ENCODE measurements at places on chromosomes 11 and 22. TPM values are rescaled to one million over a fixed set of nuclear protein-coding genes. Genes with fewer than 3 reads are reported as not detected.
A peak's percentile ranks its signal among the peaks of the same experiment; 100 is the strongest.

The CHRM1 gene
- not detected for total RNA-seq

The CCDC157 gene
- total RNA-seq = 4.3 TPM

The PTPN5 gene
- not detected for total RNA-seq

- H3K4me1 ChIP-seq = peaks cover 54% of the 10 kb centered on the region
- no peaks in the 10 kb centered on the region for H3K36me3 ChIP-seq
- H3K27me3 ChIP-seq = peaks cover 15% of the 10 kb centered on the region
- no peak overlapping the region for H3K27ac ChIP-seq
- no peak overlapping the region for H3K4me3 ChIP-seq
- DNase-seq = no peak
Observed at GRCh38 chr22:17998913-17999312, 25.4 kb downstream of the MICAL3 start.

DNA sequence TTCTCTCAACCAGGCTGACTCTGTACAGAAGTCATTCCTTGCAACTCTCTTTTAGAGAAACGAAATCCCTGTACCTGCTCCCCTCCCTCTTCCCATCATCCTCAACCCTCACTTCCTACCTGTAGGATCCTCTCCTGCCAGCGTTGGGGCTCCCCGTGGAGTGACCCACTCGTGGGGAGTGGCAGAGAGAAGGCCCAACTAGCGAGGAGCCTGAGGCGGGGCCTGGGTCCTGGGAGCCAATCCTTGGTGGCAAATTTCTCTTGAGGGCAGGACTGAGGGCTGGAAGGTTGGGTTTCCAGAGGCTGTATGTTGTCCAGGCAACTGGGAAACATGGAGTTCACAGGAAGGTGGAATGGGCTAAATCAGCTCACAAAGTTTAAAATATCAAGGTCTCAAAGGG is 10.4 kb downstream of the NHERF4 start:
- no peaks in the 10 kb centered on the region for H3K27me3 ChIP-seq
- DNase-seq = no peak
- H3K36me3 ChIP-seq = no peaks in the 10 kb centered on the region

DNA sequence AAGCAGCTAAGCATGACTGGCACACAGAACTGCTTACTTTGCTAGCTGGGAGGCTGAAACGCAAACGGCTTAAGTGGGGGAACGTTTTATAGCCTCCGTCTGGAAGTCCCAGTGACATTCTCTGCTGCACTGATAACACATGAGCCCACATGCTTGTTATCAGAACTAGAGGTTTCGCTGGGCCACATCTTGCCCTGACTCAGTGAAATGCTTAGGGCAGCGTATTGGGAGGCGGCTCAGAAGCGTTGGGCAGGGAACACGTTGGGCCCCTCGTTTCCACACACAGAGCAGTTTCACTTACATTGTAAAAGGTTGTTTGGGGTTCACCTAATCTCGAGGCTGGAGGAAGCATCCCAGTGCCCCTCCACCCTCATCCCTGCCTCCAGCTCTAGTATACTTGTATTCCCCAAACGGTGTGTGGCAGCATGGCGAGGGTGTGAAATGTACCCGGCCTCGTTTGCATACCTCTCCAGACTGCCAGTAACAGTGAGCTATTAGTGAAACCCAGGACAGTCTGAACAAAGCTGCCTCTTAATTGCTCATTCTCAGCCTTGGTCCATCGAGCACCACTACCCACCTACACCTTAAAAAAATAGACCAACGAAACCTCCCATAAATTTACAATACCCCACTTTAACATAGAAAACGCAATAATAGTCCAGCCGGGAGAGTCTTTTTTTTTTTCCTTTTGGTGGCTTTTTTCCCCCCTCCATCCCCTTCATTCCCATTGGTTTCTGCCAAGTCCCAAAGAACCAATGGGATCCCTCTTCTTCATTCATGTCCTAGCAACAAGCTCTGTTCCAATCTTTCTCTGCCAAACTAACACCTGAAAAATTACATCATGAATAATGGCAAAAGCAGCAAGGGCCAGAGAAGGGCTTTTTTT is 218.8 kb upstream of the SORL1-AS1 start:
- peaks cover 2% of the 10 kb centered on the region for H3K27me3 ChIP-seq
- H3K36me3 ChIP-seq = no peaks in the 10 kb centered on the region
- H3K4me1 ChIP-seq = no peaks in the 10 kb centered on the region
- DNase-seq = no peak

- no peak for DNase-seq
- peaks cover 17% of the 10 kb centered on the region for H3K4me1 ChIP-seq
- no peaks in the 10 kb centered on the region for H3K27me3 ChIP-seq
- H3K4me3 ChIP-seq = no peak overlapping the region
- H3K36me3 ChIP-seq = peaks cover 32% of the 10 kb centered on the region
- no peak overlapping the region for H3K27ac ChIP-seq
Observed at GRCh38 chr22:28734393-28734792, 7.2 kb downstream of the CHEK2 start.

DNA sequence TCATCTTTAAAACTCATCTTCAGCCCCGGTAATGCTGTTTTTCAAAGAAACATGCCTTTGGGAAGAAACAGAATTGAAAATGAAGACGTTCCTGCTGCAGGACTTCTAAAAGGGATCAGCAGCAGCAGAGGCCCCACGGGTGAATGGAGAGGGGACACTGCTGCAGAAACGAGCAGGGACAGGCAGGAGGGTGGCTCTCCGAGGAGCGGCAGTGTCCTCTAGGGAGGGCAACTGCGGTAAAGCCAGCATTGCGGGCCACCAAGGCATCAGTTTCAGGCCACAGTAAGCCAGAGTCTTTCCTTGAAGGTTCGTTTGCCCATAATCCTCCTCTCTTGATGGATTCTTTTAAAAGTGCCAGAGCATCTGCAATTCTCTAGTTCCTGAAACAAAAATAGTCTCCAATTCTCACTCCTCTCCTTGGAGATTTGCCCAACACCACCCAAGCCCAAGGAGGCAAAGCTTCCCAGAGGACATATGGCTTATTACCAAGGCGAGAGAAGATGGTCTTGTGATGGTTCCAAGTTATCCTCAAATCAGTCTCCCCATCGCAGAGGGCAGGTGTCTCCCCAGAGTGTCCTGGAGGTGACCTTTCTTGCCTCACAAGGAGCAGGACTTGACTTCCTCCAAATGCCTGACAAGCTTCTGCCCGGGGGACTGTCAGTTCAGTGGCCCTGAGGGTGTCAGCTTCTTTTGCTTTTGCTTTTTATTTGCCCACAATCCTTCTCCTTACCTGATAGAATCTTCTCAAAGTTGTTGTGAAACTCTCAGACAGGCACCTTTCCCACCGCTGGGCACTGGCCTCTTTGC is 341.1 kb upstream of the B3GAT1 start:
- H3K4me3 ChIP-seq = no peak overlapping the region
- no peak for DNase-seq
- no peak overlapping the region for H3K27ac ChIP-seq
- H3K27me3 ChIP-seq = peaks cover 6% of the 10 kb centered on the region
- no peaks in the 10 kb centered on the region for H3K4me1 ChIP-seq

DNA sequence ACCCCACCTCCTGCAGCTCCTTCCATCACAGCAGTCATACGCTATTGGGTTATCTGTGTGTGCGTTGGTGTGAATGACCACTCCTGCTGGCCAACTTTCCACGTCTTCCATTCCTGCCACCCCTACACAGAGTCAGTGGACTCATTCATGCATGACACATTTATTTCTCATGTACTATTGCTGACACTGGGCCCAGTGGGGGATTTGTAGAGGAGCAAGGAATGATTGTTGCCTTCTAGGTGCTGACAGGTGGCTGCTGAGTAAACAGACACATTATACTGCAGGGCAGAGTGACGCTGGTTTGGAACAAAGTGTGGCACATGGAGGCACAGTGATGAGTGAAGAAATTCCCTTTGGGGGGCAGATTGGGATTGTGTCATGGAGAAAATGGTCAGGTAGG is 113.9 kb downstream of the CCDC81 start:
- no peak overlapping the region for H3K4me3 ChIP-seq
- no peak overlapping the region for H3K27ac ChIP-seq
- no peaks in the 10 kb centered on the region for H3K36me3 ChIP-seq
- H3K4me1 ChIP-seq = no peaks in the 10 kb centered on the region

- H3K4me1 ChIP-seq = peaks cover 17% of the 10 kb centered on the region
- H3K36me3 ChIP-seq = peaks cover 69% of the 10 kb centered on the region
- H3K4me3 ChIP-seq = no peak overlapping the region
- no peaks in the 10 kb centered on the region for H3K27me3 ChIP-seq
Observed at GRCh38 chr22:36303874-36304273, 50.9 kb downstream of the APOL1 start.

DNA sequence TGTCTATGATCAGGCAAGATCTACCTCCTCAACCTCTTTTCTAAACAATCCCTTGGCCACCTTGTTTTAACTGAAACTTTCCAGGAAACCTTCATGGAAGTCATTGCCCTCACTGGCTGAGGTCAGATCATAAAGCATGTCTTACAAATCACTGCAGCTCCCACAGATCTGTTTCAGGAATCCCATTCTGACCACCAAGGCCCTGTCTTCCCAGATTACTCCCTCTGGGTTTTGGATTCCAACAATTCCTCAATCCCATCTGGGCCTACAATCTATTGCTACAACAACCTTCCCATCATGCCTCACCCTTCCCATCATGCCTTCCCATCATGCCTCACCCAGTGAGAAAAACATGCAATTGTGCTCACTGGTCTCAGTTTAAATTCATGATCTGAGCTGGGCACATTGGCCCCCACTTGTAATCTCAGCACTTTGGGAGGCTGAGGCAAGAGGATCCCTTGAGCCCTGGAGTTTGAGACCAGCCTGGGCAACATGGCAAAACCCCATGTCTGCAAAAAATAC is 15.9 kb downstream of the ADAMTS15 start:
- no peak overlapping the region for H3K27ac ChIP-seq
- DNase-seq = no peak
- no peaks in the 10 kb centered on the region for H3K36me3 ChIP-seq
- H3K4me1 ChIP-seq = no peaks in the 10 kb centered on the region

DNA sequence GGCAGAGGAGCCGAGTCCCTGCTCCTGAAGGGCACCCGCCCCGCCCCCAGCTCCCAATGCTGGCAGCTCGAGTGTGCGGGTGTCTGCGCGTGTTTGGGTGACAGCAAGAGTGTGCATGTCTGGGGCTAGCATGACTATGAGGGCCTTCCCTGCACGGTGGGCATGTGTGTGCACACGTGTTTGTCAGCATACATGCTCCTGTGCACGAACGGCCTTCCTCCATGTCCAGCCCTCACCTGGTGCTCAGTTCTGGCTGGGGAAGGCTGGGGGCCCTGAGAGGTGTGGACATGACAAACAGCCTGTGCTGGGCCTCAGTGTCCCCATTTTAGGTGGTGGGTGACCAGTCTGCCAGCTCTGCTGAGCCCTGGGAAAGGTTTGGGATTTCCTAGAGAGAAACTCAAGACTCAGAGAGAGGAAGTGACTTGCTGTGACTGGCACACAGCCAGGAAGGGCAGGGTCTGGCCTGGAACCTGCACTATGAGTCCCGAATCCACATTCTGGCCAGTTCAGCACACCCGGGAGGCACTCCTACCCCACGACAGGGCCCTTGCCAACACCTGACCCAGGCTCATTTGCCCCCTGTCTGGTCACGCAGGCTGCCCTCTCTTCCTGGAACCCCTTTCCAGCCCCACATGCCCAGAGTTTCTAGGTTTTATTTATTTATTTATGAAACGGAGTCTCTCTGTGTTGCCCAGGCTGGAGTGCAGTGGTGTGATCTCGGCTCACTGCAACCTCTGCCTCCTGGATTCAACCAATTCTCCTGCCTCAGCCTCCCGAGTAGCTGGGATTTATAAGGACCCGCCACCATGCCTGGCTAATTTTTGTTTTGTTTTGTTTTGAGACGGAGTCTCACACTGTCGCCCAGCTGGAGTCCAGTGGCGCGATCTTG is 3.3 kb upstream of the SHISA8 start:
- H3K27ac ChIP-seq = peak overlapping the region; percentile 31
- H3K4me1 ChIP-seq = peaks cover 22% of the 10 kb centered on the region
- no peaks in the 10 kb centered on the region for H3K36me3 ChIP-seq
- peaks cover 38% of the 10 kb centered on the region for H3K27me3 ChIP-seq
- no peak for DNase-seq
